ENCODE measurements at places on chromosomes 3 and 15.

GRCh38 chr3:168612671-168613070 is 516.9 kb upstream of the GOLIM4 start:
- DNase-seq, result no peak

DNA sequence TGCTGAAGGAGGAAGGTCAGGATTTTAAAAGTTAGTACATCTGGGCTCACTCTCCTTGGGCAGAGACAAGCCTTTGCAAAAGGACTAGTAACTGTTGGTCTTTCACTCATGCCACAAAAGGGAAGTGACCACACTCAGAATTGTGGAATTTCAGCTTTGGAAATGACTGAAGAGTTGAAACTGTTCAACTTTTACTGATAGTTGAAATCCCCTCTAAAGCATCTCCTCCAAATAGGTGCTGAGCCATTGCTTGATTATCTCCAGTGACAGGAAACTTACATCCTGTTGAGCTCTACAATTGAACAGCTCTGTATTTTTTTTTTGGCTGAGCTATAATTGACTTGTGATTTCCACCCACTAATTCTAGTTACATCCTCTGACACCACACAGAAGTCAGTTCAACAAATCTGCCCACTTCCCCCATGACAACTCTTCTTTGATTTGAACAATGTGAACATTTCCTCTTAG is 254.8 kb upstream of the TPRG1 start:
- no peak for DNase-seq

GRCh38 chr3:191699546-191699945 is 238.6 kb downstream of the PYDC2 start:
- DNase-seq, result no peak

GRCh38 chr3:126170073-126170777 is 10.2 kb downstream of the ALDH1L1 start:
- DNase-seq, result no peak

GRCh38 chr3:123334056-123334455 is 114.8 kb downstream of the ADCY5 start:
- no peak for DNase-seq

DNA sequence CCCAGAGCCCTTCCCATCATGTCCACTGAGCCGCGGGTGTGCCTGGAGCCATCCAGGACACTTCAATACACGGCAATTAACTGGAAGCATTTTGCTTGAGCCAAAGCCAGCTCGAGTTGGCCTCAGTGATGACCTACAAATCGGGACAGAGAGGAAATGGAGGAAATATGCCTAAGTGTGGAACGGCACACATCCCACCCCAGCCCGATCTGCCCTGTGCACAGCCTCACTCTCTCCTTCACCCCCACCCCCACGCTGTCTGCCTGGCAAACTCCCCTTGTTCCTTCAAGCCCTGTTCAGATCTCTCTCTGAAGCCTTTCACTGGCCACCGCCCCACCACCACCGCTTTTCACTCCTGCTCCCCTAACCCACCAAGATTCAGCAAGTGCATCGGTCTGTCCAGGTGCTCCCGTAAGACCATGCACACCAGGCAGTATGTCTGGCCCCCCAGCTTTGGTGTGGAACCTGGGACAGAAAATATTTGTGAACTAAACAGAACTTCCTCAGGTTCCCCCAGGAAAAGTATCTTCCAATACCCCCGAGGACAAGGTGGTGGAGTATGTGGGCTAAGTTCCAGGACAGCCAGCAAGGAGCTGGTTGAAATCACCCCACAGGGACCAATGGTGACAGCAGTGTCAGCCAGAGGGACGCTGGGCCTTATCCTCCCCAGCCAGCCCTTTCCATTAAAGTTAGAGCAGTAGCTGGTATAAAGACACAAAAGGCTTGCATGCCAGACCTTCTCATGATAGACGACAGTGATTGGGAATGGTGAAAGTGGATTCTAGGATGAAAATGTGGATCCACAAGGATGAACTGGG is 83.7 kb downstream of the VGLL4 start:
- no peak for DNase-seq

GRCh38 chr15:89512631-89513030 is 16.2 kb upstream of the RHCG start:
- DNase-seq, result no peak

DNA sequence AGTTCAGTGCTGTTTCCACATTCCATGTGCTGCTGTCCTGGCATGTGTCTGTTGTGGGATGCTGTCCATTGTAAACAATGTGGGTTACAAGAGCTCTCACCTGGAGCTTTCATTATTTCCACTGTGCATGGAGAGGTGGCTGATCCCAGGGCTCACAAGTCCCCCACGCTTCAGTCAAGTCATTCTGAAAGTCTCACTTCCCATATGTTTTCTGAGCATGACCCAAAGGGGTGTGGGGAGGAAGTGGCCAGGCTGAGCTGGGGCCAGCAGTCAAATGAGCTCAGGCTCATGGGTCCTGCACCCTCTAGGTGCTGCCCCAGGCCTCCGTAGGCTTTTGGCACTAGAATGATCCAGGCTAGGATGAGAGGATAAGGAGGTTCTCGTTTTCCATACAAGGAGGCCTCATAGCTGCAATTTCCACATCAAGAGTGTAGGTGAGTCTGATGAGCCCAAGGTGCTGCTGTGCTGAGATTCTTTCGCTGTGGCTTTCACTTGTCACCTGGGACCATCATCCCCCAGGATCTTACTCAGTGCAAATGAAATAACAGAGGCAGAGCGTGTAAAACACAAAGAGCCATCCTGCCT is 22.0 kb downstream of the STARD5 start:
- peak; percentile 51 for DNase-seq

DNA sequence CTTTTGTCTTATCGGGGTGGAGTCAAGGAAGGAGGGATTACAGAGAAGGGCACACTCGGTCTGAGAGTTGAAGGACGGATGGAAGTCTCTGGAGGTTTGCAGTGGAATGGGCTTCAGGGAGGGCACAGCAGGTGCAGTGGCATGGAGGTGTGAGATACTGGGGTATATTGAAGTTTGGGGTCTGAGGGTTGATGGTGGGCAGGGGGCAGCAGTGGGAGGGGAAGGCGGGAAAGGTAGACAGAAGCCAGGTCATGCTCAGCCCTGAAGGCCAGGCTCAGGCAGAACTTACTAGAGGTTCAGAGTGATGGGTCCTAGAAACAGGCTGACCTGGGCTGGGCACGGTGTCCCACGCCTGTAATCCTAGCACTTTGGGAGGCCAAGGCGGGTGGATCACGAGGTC is 52.7 kb downstream of the HRH1 start:
- no peak for DNase-seq

DNA sequence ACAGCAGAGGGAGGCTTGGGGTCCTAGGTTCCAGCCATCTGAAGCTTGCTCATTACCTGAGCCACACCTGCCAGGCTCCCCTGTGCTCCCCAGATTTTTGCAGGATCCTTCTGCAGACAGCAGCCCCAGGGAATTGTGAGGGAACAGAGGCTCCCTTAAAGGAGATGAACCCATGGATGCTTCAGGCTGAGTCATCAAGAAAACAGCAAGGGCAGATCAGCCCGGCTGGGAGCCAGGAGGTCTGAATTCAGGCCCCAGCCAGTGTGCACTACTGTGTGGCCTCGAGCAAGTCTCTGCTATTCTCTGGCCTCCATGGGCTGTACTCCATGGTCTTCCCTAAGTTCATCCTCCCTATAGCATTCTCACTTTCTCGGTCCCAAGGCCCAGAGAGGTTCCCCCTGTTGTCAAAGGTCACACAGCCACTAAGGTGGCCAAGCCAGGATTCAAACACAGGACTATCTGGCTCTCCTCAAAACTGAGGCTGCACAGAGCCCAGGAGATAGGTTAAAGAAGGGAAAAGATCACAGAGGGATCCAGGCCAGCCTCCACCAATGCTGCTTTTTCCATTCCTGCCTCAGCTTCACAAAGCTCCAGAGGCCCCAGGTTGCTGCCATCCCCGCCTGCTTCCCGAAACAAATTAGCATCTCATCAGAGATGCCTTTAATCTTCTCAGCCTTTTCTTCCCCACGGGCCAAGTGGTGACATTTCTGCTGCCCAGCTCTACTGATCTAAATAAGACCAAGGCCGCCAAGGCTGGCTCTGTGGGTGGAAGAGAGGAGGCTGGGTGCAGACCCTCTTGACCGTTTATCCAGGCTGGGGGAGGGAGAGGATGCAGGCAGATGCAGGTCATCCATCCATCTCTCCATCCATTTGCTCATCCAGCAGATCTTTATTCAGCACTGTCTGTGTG is 21.2 kb upstream of the GRIP2 start:
- no peak for DNase-seq

GRCh38 chr15:32723171-32723948 is 5.6 kb downstream of the GREM1 start:
- DNase-seq, result no peak

DNA sequence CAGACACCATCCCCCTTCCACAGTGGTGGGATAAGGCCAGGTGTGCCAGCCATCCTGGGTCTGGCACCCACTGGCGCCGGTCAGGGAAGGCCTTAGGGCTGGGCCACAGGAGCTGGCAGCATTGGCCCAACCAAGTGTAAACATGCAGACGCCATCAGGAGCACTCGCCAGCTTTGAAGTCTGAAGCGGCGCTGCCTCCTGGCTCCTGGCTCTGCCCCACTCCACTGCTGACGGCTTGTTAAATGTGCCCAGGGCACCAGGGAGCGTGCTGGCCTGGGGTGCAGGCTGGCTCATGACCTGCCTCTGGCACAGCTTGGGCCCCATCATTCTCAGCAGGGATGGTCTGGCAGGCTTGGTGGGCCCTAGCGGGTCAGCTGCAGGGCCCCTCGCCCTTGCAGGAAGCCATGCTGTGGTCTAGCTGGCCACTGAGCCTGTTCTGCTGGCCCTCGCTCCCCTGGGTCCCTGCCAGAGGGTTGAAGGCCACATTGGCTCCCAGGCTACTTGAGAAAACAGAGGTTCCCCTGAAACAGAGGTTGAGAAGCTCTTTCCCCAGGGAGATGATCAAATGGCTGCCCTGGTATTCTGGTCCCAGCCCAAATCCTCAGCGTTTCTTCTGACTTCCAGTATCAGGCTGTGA is 116.6 kb downstream of the DNAJB8 start:
- DNase-seq, result no peak

GRCh38 chr15:61749169-61749568 is 311.1 kb downstream of the VPS13C start:
- no peak for DNase-seq

- no peak for DNase-seq
Observed at GRCh38 chr3:175267121-175267531, 408.0 kb downstream of the NAALADL2 start.

GRCh38 chr3:142095841-142096240 is 53.5 kb downstream of the TFDP2 start:
- no peak for DNase-seq

DNA sequence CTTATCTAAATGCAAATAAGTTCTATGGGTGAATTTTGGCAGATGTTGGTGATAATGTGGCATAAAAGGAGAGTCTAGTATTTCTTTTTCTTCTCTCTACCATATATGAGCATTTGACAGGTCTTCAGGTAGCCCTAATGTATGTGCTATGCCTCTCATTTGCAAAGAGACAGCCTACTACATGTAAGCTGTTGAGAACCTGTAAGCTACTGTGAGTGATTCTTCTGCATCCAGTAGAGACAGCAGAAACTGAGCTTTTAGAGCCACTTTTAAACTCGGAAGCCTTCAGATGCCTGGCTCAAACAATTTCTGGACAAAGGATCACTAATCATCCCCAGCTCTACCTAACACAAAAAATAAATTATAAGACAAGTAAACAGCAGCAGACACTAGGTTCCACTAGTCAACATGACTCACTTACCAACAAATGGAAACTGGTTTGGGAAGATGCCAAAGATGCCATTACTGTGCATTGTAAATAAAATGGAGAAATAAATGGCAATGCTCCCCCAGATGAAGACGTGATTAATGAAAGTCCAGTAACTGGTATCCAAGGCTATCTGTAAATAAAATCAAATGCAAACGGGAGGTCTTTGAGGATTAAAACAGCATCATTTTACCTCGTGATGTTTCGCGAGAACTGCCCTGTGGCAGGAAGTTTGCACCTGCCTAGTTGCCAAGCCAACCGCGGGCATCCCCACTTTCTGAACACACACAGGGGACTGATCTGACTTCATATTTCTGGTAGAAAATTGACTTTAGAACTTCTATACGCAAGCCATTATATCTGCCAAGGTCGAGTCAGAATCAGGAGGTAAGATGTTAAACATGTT is 245.3 kb downstream of the DTWD1 start:
- no peak for DNase-seq

- DNase-seq, result no peak
Observed at GRCh38 chr15:53811530-53811929, 52.1 kb upstream of the WDR72 start.

- no peak for DNase-seq
Observed at GRCh38 chr15:89391685-89392257, 57.1 kb upstream of the POLG start.

GRCh38 chr3:123749711-123750110 is 134.4 kb downstream of the MYLK start:
- no peak for DNase-seq
